Renal pelvis (tissue), 12 donors: ENCODE measurements at places on chromosomes 11 and 22.

DNA sequence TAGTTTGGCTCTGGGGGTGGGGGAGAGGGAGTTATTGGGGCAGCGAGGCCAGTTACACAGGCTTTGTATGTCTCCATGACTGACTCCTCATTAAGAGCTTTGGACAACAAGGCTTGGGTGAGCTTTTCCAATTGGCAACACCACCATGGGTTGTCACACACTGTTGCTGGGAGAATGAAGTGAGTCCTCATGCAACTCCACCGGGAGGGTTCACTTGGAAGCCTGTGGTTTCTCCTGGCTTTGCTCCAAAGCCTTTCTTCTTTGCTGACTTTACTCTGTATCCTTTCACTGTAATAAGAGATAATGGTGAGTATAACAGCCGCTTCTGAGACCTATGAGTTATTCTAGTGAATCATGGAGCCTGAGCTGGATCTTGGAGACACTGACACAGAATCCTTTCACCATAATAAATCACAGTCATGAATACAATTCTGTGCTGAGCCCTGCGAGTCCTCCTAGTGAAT lies 24.9 kb downstream of the EIF3F start:
- DNase-seq, result no peak

DNA sequence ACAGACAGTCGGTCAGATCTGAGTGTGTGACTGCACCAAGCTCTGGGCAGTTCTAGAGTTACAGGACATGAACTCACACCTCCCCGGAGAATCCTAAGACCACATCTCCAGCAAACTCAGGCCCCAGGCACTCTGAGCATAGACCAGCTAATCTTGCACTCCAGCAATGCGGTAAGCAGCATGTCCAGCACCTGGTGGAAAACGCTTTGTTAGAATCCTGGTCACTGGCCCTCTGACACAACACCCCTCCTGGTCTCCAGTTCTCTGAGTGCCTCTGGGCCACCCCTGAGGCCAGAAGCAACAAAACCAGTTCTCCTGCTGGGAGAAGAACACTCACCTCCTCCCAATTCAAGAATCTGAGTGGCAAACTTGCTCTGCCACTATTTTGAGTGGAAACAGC lies 82.7 kb upstream of the TMEM45B start:
- DNase-seq, result no peak

GRCh38 chr11:18264677-18265555 lies 1.1 kb upstream of the SAA1 start:
- no peak for DNase-seq

DNA sequence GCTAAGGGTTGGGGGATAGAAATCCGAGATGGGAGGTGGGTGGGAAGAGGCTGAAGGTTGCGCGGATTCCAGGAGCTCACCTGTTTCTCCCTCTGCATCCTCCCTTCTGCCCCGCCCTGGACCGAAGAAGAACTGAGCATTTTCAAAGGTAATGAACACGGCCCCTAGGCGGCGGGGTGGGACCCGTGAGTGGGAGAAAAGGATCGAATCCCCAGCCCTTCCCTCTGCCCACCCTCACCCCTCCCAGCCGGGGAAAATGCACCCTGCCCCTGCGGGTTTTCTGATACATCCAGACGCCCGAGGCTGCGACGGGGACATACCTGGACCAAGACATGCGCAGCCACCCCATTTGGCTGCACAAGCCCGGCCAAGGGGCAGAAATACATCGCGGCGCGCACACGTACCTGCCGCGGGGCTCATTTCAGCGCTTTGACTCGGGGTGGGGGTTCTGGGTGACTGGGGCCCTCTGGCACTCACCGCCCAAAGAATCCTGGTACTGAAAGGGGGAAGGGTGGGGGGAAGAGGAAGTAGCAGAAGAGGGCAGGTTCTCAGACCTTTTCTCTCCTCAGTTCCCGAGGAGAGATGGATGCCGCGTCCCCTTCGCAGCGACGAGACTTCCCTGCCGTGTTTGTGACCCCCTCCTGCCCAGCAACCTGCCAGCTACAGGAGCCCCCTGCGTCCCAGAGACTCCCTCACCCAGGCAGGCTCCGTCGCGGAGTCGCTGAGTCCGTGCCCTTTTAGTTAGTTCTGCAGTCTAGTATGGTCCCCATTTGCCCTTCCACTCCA lies 6.0 kb downstream of the VSIG2 start:
- DNase-seq, result no peak

GRCh38 chr11:3087821-3088800 lies 30.9 kb upstream of the CARS1 start:
- no peak for DNase-seq

DNA sequence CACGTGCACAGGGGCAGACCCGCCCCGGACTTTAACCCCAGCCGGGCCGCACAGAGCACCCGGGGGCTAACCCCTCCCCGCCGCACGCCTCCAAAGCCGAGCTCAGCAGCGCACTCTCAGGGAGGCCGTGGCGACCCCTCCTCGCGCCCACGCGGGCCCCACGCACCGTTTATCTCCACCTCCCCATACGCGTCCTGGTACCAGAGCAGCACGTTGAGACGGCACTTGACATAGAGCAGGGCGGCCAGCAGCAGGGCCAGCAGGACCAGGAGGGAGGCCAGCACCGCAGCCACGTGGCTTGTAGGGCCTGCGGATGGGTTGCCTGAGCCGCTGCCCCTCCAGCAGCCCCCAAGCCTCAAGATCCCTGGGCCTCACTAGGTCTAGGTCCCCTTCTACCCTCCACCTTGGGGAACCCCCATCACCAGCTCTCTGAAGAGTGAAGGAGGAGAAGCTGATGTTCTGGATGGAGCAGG lies 7.1 kb downstream of the SIGIRR start:
- DNase-seq, result no peak

- no peak for DNase-seq
Observed at GRCh38 chr11:43579171-43579918, 101.2 kb upstream of the HSD17B12 start.

DNA sequence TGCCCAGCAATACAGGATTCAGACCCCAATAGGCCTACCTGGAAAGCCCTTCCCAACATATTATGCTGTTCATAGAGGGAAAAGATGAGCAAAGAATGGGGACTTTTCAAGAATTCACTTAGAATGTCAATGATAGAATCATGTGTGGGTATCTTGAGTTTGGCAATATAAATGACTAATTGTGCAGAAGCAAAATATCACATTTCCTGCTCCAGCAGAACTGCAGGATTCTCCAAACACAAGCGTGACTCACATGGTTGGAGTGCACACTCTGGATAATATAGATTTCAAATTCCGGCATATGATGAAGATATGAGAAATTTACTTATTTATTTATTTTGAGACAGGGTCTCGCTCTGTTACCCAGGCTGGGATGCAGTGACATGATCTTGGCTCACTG lies 12.5 kb upstream of the APOL5 start:
- DNase-seq, result no peak

DNA sequence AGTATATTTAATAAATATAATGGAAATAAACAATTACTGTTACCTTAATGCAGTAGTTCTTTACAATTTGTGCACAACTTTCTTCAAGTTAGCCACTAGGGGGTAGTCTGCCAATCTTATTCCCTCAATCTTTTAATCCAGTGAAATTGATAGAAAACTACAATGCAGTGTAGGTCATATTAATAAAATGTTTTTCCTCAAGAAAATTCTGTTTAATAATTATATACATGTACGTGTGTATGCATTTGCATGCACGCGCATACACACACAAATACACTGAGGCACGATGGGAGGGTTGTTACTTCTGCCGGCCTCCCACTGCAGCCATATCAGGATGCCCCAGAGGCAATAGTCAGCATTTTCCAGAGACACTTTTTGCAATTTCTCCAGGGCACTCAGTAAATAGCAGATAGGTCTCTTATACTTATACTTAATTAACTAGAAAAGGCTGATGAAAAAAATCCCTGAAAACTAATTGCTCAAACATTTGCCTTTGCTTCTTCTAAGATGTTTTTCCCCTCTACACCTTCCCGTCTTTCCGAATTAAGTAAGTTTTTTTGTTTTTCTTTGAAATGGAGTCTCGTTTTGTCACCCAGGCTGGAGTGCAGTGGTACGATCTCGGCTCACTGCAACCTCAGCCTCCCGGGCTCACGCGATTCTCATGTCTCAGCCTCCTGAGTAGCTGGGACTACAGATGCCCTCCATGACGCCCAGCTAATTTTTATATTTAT lies 3.1 kb downstream of the GAB2 start:
- DNase-seq, result no peak

GRCh38 chr11:134530636-134531326 lies 118.7 kb upstream of the B3GAT1 start:
- no peak for DNase-seq

GRCh38 chr11:110755941-110756340 lies 43.7 kb upstream of the ARHGAP20 start:
- DNase-seq, result no peak

GRCh38 chr11:19398772-19399527 lies 158.2 kb upstream of the E2F8 start:
- DNase-seq, result no peak

DNA sequence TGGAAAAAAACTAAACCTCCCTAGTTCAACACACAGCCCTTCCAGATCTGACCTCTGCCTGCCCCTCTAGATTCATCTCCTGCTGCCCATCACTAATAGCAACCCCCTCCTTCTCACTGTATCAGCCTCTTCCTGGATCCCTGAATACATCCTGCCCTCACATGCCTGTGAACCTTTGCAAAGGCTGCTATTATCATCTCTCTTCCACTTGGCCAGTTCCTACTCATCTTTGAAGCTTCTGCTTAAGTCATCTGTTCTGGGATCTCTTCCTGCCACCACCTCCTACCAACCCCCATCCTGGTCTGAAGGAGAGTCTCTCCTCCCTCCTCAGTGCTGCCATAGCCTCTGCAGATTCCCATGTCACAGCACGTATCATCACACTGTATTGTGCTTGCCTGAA lies 38.0 kb upstream of the AMOTL1 start:
- DNase-seq, result no peak

GRCh38 chr11:127119356-127119755 lies 118.8 kb upstream of the KIRREL3 start:
- DNase-seq, result no peak

DNA sequence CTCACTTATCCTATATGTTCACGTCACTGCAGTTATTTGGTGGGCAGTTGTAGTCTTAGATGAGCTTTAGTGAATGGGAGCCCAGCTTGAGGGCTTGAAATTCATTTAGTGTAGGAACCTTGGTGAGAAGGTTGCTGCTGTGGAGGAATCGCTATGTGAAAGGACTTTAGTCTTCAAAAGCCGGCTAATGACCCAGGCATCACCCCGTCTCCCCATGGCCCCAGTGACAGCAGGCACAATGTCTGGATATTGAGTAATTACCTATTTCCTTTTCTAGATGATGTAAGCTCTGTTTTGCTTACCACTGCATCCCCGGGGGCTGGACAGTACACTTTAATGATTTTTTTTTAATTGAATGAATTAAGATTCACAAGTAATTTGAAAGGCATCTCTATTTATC lies 283.2 kb downstream of the ST3GAL4 start:
- no peak for DNase-seq

GRCh38 chr11:61947486-61948210 lies 2.5 kb upstream of the BEST1 start:
- peak; percentile 84 for DNase-seq

DNA sequence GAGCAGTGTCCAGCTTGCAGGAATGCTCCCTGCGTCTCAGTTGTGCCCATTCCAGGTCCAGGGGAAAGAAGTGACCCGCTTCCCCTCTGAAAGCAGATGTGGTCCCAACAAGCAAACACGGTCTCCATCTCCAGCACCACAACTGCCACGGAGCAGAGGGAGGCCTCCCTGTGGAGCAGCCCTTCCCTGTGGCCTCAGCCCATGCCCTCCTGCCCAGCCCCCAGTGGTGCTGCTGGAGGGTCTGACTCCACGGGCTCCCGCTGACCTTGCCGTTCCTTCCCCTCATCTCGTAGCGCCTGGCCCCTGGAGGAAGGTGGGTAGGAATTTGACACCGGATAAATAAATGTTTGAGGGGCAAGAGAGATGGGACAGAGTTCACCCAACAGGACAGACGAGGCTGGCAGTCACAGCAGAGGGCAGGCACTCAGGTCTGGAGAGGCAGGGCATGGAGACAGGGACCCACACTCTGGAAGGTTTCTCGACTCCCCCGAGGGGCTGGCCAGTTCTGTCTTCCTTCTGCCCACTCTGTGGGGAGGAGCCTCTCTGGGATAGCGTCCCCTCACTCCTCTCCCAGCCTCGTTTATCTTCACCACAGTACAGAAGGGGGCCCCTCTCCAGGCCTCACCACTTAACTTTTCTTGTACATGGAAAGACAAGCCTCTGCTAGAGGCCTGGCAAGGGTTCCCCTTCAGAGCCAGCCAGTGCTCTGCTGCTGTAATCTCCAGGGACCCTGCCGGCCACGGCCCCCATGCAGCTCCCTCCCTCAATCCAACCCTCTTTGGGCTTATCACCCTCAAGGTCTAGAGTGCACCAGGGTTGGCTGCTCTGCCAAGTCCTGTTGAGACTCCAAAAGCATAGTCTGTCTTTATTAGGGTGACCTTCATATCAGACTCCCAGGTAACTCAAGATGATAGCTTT lies 7.5 kb upstream of the ST3GAL4 start:
- DNase-seq, result no peak

DNA sequence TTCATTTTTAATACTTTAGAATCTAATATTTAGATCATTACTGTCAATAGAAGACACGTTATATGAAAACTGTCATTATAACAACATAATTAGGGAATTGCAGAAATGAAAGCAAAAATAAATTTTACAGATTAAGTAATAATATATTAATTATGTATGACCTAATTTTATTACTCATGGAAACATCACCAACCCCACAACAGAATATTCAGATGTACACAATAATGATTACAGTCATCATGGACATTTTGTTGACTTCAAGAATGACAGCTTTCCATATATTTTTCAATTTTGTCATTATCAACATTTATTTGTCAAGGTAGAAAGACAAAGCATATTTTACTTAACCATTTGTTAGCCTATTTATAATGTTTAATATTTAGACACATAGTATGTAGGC lies 119.9 kb downstream of the MAML2 start:
- DNase-seq, result no peak

DNA sequence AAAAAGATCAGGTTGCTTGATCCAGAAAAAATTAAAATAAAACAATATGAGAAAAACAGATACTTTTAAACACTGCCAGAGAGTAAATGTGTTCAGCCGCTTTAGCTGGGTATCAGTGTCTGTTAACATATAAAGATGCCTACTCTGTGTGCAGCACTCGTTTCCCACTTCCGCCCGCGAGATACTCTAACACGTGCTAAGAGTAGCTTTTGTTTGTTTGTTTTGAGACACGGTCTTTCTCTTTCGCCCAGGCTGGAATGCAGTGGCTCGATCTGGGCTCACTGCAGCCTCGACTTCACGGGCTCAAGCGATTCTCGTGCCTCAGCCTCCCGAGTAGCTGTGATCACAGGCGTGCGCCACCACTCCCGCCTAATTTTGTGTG lies 531 bp upstream of the MEN1 start:
- DNase-seq, result no peak

GRCh38 chr22:45550891-45551290 lies 48.2 kb downstream of the FBLN1 start:
- no peak for DNase-seq
